ENCODE measurements at places on chromosomes 1 and 21.

DNA sequence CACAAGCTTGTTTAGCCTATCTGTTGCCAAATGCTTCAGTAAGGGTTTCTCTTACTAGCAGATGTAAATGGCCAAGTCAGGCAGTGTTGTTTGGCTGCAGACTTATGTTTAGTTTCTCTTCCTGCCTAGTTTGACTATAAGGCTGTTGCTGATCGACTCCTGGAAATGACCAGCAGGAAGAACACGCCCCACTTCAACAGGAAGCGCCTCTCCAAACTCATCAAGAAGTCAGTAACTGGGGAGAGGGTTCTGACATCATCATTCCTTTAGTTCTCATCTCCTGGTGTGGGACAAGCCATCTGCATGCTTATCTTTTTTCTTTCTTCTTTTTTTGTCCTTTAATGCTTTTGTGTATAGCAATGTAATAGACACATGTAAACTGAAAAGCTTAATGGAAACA, 25.1 kb downstream of the RRP1B start:
- no peak for DNase-seq

- DNase-seq: no peak
These were observed 4.7 kb downstream of the SORT1 start for GRCh38 chr1:109392788-109393616.

DNA sequence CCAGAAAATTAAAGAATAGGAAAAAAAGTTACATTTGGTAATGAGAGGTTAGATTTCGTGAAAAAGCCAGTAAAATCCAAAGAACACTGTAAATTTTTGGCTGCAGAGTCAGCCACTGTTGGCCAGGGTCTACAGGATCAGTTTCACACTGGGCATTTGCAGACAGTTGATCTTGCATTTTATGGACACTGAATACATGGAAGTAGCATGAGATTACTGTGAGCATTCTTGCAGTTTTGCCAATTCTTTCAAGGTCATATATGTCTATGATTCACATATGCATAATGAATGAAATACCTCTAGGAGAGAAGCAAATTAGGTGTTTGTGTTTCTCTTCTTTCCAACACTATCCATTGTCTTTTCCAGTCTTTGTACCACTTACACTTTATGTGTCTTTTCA, 200.8 kb upstream of the DPYD start:
- no peak for DNase-seq

DNA sequence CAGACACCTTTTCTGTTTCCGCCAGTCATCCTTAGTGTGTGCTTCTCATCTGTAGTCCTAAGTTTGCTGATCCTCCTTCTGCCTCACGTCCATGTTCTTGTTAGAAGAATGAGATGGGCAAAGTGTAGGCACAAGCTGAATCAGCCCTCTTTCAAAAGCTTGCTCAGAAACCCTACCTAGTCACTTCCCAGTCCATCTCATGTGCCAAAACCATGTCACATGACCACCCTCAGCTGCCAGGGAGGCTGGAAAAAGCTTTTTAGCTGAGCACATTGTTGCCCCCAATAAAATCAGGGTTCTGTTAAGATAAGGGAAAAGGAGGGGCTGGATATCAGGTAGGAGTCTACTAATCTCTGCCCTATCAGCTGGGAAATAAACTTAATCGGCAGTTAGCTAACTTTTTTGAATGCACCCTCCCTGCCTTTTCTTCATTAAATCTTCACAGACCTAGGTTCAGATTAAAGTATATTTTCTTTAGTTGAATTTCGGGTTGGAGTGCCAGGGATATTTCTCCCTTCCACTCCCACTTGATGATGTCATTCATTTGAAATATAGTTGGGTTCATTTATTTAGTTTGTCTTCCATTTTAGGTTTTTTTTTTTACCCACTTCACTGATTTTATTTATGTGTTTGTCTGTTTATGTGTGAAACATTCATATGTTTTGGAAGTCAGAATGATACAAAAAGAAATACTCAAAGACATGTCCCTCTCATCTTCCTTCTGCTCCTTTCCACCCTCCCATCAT, 129.2 kb downstream of the ROR1 start:
- no peak for DNase-seq

GRCh38 chr1:1779691-1780597, 1.7 kb upstream of the NADK start:
- DNase-seq: no peak

All from omental fat pad (tissue), 4 donors.